A549 treated with Mapracorat at 1 μM for 4 hours (cell line): ENCODE measurements at places on chromosomes 6 and 20. TPM values are rescaled to one million over a fixed set of nuclear protein-coding genes. Genes with fewer than 3 reads are reported as not detected.

EFCAB8 gene
- total RNA-seq = not detected in 5 replicates

CUL7 gene
- total RNA-seq = 6.2 to 9.1 TPM (median 7.2 TPM) in 5 replicates

AKAP12 gene
- 126 to 197 TPM (median 168 TPM) in 5 replicates for total RNA-seq

ZBTB22 gene
- 2.3 to 4.2 TPM (median 3.1 TPM) in 5 replicates for total RNA-seq

IL20RA gene
- total RNA-seq = not detected in 5 replicates

ARID1B gene
- 14.2 to 16.0 TPM (median 14.9 TPM) in 5 replicates for total RNA-seq

LRFN2 gene
- total RNA-seq = not detected in 5 replicates

CFB gene
- total RNA-seq = 1.9 to 2.3 TPM (median 2.0 TPM) in 5 replicates

CCN2 gene
- 89.5 to 155 TPM (median 119 TPM) in 5 replicates for total RNA-seq

SCRT2 gene
- total RNA-seq = 0.08 TPM in 1 of 5 replicates, not detected in the others

FAXC gene
- 5.9 to 8.9 TPM (median 6.6 TPM) in 5 replicates for total RNA-seq

DDR1 gene
- total RNA-seq = 51.1 to 64.4 TPM (median 58.1 TPM) in 5 replicates

WFDC10B gene
- total RNA-seq = not detected in 5 replicates

SLC17A2 gene
- not detected in 5 replicates for total RNA-seq

BNIP5 gene
- not detected in 5 replicates for total RNA-seq

GPX5 gene
- not detected in 5 replicates for total RNA-seq

FAM209B gene
- 0.22 to 0.67 TPM (median 0.34 TPM) in 5 replicates for total RNA-seq

NKX2-2 gene
- total RNA-seq = not detected in 5 replicates

FAM210B gene
- total RNA-seq = 10.2 to 12.8 TPM (median 11.5 TPM) in 5 replicates

VWA7 gene
- total RNA-seq = 0.72 to 2.2 TPM (median 1.4 TPM) in 5 replicates

IL17A gene
- not detected in 5 replicates for total RNA-seq

ULBP2 gene
- 2.9 to 3.9 TPM (median 3.4 TPM) in 5 replicates for total RNA-seq

MYBL2 gene
- total RNA-seq = 74.9 to 80.7 TPM (median 79.3 TPM) in 5 replicates

GSTA3 gene
- not detected in 5 replicates for total RNA-seq

PLCB1 gene
- total RNA-seq = 0.39 to 1.2 TPM (median 0.42 TPM) in 5 replicates

LRRC1 gene
- 5.0 to 6.6 TPM (median 6.4 TPM) in 5 replicates for total RNA-seq

SRC gene
- total RNA-seq = 108 to 144 TPM (median 137 TPM) in 5 replicates

CLIC5 gene
- total RNA-seq = not detected in 5 replicates

LINC00237 gene
- not detected in 5 replicates for total RNA-seq

PTCHD4 gene
- total RNA-seq = 0.06 to 0.07 TPM (median 0.07 TPM) in 3 of 5 replicates, not detected in the others

BPIFB1 gene
- total RNA-seq = 0.10 to 0.17 TPM in 2 of 5 replicates, not detected in the others

DOK5 gene
- total RNA-seq = not detected in 5 replicates

PEX7 gene
- total RNA-seq = 4.9 to 5.4 TPM (median 5.3 TPM) in 5 replicates

VSX1 gene
- total RNA-seq = 0.77 to 1.5 TPM (median 0.89 TPM) in 5 replicates

ANGPT4 gene
- 0.03 to 0.05 TPM (median 0.03 TPM) in 3 of 5 replicates, not detected in the others for total RNA-seq

PREX1 gene
- total RNA-seq = 10.1 to 14.2 TPM (median 13.4 TPM) in 5 replicates

PCMTD2 gene
- 7.9 to 13.7 TPM (median 10.2 TPM) in 5 replicates for total RNA-seq

DNPH1 gene
- 72.7 to 108 TPM (median 97.1 TPM) in 5 replicates for total RNA-seq

HTR1E gene
- not detected in 5 replicates for total RNA-seq

SLC22A16 gene
- total RNA-seq = not detected in 5 replicates

C6orf58 gene
- not detected in 5 replicates for total RNA-seq

TFAP2D gene
- not detected in 5 replicates for total RNA-seq

CD164 gene
- 90.2 to 113 TPM (median 108 TPM) in 5 replicates for total RNA-seq

NEDD9 gene
- 39.2 to 54.1 TPM (median 48.6 TPM) in 5 replicates for total RNA-seq

NRSN1 gene
- not detected in 5 replicates for total RNA-seq

SOX18 gene
- 1.1 to 2.7 TPM (median 2.3 TPM) in 5 replicates for total RNA-seq

IFNGR1 gene
- total RNA-seq = 34.4 to 39.4 TPM (median 37.6 TPM) in 5 replicates

TAP1 gene
- total RNA-seq = 33.5 to 40.6 TPM (median 35.1 TPM) in 5 replicates

TINAG gene
- 0.25 to 0.30 TPM in 2 of 5 replicates, not detected in the others for total RNA-seq

ZBTB46 gene
- 0.75 to 1.1 TPM (median 0.92 TPM) in 5 replicates for total RNA-seq

JPH2 gene
- 4.6 to 5.7 TPM (median 4.9 TPM) in 5 replicates for total RNA-seq

IMPG1 gene
- total RNA-seq = not detected in 5 replicates

BTN1A1 gene
- not detected in 5 replicates for total RNA-seq

PKHD1 gene
- not detected in 5 replicates for total RNA-seq

GABRR1 gene
- total RNA-seq = not detected in 5 replicates

NKAIN4 gene
- total RNA-seq = 4.4 to 8.3 TPM (median 5.2 TPM) in 5 replicates

BPIFB2 gene
- not detected in 5 replicates for total RNA-seq

SLA2 gene
- total RNA-seq = 0.05 to 0.12 TPM (median 0.08 TPM) in 5 replicates
